CD4-positive, alpha-beta T cell treated with Interleukin-15 for 1 hour (primary cell): ENCODE measurements at places on chromosomes 16 and 17.

DNA sequence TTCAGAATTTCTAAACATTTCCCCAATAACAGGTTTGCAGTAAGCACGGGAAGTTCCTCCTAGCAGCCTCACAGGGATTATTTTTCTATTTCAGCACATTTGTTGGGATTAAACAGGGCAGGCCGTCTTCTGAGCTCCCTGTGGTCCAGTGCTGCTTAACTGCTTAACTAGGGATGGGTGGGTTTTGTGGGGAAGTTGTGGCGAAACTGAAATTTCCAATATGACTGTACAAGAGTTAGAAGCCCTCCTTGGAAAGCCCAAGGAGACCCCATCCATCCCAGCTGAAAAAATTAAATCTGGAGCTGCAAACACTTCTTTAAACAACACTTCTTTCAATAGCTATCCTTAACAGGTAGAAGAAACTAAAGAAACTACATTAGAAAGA is 22.2 kb downstream of the FAM117A start:
- no peak for DNase-seq

DNA sequence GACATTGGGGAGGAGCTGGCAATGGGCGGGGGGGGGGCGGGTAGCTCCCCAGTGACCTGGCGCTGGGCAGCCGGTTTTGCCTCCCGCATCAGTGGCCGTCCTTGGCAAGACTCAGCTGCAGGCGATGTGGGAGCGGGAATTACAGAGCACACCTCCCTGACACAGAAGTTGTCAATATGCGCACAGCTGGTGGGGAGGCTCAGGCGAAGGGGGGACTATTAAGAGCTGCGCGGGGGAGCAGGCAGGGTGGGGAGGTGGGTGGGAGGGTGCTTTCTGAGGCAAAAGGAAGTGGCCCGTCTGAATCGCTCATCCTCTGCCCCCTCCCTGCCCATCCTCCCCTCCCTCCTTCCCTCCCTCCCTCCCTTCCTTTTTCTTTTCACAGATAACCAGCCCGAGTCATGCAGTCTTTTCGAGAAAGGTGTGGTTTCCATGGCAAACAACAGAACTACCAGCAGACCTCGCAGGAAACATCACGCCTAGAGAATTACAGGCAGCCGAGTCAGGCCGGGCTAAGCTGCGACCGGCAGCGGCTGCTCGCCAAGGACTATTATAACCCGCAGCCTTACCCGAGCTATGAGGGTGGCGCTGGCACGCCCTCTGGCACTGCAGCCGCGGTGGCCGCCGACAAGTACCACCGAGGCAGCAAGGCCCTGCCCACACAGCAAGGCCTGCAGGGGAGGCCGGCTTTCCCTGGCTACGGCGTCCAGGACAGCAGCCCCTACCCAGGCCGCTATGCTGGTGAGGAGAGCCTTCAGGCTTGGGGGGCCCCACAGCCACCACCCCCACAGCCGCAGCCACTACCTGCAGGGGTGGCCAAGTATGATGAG is 44.0 kb downstream of the SREBF1 start:
- DNase-seq, result peak; percentile 80

DNA sequence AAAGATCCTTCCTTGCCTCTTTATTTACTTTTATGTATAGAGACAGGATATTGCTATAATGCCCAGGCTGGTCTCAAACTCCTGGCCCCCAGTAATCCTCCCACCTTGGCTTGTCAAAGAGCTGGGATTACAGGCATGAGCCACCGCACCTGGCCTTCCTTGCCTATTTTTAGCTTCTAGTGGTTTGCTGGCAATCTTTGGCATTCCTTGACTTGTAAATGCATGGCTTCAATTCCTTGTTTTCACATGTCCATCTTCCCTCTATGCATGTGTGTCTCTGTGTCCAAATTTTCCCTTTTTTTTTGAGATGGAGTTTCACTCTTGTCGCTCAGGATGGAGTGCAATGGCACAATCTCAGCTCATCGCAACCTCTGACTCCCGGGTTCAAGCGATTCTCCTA is 22.5 kb downstream of the HEXIM2 start:
- no peak for DNase-seq

GRCh38 chr17:55635253-55635914 is 87.3 kb downstream of the TMEM100 start:
- DNase-seq, result no peak

DNA sequence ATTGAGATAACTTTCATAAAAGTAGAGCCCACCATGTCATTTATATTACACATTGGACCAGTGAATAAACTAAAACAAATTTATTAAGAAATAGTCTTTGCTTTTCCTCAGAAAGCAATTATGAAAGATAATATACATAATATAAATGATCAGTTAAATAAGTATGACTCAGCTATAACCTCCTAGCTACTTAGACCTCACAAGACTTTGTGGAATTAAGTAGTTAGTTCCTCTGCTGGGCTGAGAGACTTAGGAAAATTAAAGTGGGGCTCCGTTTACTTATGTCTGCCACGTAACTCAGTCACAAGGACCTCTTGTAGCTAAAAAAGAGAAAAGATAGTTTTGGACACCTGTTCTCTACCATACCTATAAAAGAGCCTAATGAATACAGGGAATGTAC is 76.9 kb downstream of the MRTFB start:
- no peak for DNase-seq

DNA sequence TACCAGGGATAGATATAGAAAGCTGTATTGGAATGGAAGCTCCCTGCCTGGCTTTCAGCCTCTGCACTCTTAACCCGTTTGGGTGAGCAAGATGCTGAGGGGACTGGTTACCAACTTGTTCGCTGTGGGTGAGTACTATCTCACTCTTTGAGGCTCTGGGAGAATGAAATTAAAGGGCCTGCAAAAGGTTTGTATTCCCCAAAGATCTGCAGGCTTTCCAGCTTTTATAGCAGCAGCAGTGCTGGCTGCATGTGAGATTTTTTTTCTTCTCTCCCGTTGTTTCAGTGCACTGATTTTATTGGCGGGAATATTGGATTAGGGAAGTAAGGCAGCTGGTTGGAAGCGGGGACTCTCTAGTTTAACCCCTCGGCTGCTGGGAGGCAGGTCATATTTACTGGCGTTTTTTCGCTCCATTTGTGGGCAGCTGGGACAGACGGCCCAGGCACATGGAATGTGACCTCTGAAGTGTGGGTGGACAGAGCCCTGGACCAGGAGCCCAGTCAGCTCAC is 30.9 kb downstream of the C17orf75 start:
- DNase-seq, result no peak

- DNase-seq, result no peak
Measured at GRCh38 chr16:80407265-80407987, 133.4 kb upstream of the DYNLRB2 start.

GRCh38 chr16:53805752-53806151 is 101.8 kb downstream of the FTO start:
- no peak for DNase-seq
